ENCODE measurements at places on chromosomes 2 and 18.

DNA sequence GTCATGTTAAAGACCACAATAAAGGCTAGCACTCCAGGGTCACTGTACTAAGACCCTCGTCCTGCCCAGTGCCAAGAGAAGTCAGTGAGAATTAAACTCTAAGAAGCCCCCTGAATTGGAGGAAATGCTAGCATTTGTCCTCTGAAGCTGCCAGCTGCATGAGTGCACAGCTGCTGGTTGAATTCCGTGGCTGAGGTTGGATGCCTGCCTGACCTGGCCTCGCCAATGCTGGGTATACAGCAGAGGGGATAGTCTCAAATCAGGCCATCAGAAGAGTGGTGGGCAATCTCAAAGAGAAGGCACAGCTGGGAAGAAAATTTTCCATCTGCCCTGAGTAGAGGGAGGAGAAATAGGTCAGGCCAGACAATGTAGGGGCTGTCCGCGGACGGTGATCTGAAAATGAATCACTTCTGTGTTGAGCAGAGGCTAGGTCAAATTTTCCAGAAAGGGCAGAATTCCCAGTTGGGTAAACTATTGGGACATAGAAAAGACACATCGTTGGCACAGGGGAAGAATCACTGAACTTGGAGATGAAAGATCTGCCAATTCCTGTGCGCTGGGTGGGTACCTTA is 110.5 kb upstream of the AGAP1 start:
- no peak for DNase-seq

- DNase-seq: no peak
Measured at GRCh38 chr2:105498281-105498846, 99.5 kb upstream of the FHL2 start.

GRCh38 chr2:176614049-176614448 is 344.8 kb downstream of the MTX2 start:
- DNase-seq: no peak

DNA sequence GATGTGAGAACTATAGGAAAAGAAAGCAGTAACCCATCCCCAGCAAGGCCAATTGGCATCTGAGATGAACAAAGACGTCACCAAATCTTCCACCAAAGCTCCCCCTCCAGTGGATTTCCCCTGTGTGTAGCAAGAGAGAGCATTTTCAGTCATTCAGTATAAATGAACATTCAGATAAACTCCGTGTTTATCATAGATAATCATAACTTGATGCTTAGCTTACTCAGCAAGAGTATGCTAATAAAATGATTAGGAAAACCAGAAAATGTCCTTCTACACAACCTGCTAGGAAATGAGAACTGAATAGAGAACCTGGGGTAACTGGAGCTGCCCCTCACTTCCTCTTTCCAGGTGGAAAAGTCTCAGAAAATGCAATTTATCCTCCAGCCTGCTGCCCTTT is 198.0 kb upstream of the CCDC150 start:
- no peak for DNase-seq

DNA sequence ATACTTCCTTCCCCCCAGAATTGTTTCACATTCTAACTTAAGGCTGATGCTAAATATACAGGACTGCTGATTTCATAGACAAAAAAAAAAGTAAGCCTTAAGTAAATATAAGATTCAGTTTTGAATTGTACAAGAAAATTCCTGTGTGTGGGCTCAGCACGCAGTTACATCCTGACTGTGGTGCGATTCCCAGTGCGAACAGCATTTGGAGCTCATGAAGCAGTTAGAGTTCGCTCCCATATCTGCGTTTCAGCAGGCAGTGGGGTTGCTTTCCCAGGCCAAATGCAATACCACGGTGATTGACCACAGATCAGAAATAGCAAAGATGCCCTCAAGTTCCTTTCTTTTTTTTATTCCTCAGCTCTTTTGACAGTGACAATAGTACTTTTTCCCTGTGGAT is 75.6 kb downstream of the SATB2 start:
- DNase-seq: peak; percentile 39

DNA sequence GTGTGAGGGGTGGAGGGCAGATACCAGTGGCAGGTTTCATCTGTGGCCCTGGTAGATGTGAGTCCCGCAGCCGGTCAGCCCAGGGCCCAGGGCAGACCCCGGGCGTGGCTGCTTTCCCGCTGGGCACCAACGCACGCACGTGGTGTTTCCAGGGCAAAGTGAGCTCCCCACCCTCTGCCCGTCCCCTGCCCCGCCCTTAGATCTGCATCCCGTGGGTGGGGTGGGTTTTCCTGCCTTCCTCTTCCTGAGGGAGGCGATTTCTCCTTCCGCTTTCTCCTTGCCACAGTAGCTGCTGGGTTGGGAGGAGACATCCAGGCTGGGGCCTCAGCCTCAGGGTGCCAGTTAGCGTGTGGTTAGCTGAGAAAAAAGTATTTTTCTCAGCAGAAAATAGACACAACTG is 49.6 kb downstream of the ODC1 start:
- DNase-seq: no peak

- DNase-seq: no peak
Measured at GRCh38 chr18:3498698-3499471, 48.9 kb downstream of the TGIF1 start.

GRCh38 chr2:134897932-134898331 is 20.7 kb upstream of the CCNT2 start:
- peak; percentile 20 for DNase-seq

- no peak for DNase-seq
Measured at GRCh38 chr18:49648326-49648725, 86.5 kb downstream of the LIPG start.
